ENCODE measurements at places on chromosomes 3 and 15. TPM values are rescaled to one million over a fixed set of nuclear protein-coding genes. Genes with fewer than 3 reads are reported as not detected.

The SLC22A14 gene
- total RNA-seq = 0.41 TPM

The CPNE4 gene
- total RNA-seq = 0.54 TPM

The ZNF385D gene
- total RNA-seq = 81.3 TPM

The IREB2 gene
- total RNA-seq = 35.6 TPM

The GXYLT2 gene
- 32.4 TPM for total RNA-seq

The CSPG5 gene
- 0.14 TPM for total RNA-seq

The CD276 gene
- total RNA-seq = 47.4 TPM

The ITIH1 gene
- not detected for total RNA-seq

The ALDH1A2 gene
- 37.5 TPM for total RNA-seq

The ITIH3 gene
- 2.6 TPM for total RNA-seq

The MYO1E gene
- total RNA-seq = 56.2 TPM

The ATP10A gene
- 59.4 TPM for total RNA-seq

The TNIK gene
- 21.7 TPM for total RNA-seq

The IL5RA gene
- not detected for total RNA-seq

The MDFIC2 gene
- not detected for total RNA-seq

The KCNH8 gene
- 0.07 TPM for total RNA-seq

The TRIM71 gene
- not detected for total RNA-seq

The MIX23 gene
- 10.7 TPM for total RNA-seq
